ENCODE measurements at places on chromosomes 5 and 9.
A peak's percentile ranks its signal among the peaks of the same experiment; 100 is the strongest.

DNA sequence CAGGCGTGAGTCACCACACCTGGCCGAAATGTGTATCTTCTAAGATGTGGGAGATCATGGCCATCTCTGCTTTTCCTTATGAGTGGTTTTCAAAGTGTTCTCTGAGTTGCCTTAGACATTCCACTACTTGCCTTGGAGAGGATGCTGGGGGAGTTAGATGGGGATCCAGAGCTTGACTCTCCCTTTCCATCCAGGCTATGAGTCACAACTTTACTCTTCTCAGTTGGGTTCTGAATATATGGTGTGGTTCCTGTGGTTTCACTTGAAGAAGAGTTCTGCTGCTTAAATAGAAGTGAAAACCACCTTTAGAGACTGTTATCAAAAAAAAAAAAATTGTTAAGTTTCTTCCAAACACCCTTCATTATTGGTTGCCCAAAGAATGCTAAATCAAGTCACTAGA lies 217.6 kb downstream of the ZNF608 start:
- DNase-seq: no peak

DNA sequence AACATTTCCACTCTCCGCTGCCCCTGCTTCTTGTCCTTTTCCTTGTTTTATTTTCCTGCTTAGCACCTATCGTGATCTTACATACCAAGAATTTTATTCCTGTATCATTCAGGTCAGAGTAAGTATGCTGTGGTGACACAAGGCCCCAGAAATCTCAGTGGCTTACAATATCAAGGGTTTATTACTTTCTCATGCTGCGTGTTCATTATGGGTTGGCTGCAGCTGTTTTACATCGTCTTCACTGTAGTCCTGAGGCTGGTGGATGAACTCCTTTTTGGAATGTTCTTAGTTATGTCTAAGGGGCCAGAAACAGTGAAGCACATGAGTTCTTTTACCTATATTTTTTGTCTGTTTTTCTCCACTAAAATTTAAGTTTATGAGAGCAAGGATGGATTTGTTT lies 51.2 kb downstream of the FCHO2 start:
- no peak for DNase-seq

GRCh38 chr5:82408033-82408432 lies 129.9 kb upstream of the RPS23 start:
- no peak for DNase-seq

DNA sequence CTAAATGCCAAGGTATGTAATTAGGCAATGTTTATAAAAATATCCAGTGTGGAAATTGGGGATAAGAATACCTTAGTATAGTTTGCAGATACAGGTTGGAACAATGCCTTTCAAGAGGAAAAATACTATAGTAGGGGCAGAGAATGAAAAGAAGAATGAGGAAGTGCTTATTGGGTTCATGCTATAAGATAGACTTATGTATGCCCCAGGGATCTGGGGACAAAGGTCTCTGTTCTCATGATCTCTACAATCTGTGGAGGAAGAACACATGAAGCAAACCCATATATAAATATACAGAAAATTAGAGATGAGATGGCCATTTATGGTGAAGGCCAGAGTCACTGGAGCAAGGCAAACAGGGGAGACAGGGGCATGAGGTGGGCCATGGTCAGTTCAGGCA lies 106.5 kb upstream of the DAB2 start:
- no peak for DNase-seq

DNA sequence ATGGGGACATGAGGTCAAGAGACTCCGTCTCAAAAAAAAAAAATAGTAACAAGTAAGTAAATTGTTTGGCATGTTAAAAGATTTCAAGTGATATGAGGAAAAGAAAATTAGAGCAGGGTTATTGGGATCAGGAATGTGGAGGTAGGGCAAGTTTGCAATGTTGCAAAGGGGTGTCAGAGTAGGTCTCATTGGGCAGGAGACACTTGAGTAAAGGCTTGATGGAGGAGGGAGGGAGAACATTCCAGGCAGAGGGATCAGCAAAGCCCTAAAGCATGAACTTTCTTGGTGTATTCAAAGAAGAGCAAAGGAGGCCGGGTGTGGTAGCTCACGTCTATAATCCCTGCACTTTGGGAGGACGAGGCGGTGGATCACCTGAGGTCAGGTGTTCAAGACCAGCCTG lies 87.1 kb upstream of the HAND1 start:
- no peak for DNase-seq

DNA sequence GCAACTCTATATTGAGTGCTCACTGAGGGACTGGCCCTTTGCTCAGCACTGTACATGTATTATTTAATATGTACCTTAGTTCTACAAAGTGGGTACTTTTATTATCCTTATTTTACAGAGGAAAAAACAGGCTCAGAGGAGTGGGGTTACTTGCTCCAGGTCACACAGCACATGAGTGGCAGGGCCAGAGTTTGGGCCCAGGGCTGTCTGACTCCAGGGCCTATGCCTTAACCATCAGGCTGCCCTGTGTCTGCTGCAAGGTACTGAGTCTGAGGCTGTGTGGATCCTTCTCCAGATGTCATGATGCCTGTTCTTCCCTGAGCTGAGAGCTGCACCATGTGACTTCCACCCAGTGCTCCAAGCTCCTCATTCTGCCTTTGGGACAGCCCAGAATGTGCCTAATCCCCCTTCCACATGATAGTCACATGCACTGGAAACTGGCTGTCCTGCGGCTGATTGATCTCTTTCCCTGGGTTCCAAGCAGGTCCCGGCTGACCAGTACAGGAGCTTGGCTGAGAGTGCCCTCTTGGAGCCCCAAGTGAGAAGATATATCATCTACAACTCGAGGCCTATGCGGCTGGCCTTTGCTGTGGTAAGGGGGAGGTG lies 15.4 kb downstream of the TMEM268 start:
- no peak for DNase-seq

DNA sequence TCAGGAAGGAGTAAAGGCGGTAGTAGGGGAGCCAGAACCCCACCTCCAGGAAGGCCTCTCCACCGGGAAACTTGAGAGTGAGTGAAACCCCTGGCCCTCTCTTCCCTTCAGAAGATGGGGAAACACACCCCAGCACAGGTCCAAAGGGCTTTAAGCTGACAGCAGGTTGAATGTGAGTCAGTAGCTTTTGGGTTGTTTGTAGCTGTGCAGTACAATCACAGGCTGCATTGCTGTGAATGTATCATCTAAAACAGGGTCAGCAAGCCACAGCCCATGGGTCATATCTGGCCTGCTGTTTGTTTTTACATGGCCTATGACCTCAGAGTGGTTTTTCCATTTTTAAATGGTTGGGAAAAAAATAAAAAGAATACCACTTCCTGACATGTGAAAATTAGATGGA lies 10.0 kb downstream of the OTULINL start:
- no peak for DNase-seq

DNA sequence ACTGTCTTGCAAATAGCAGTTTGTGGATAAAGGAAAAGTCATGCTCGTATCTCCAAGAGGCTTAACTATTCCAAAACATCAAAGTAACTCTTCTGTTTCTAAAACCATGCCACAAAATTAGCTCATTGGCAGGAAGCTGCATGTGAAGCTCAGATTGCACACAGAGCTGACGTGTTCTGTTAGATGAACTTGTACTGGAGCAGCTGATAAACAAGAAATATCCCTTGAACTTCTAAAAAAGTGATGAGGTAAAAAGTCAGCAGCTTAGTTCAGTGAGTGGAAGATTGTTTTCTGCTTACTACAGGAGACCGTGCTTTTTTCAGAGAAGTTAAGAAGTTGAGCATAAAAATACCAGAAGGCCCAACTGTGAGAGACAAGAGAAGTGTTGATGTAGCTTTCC lies 113.2 kb downstream of the SLC12A2 start:
- peak; percentile 25 for DNase-seq

GRCh38 chr9:106405871-106406435 lies 457.0 kb upstream of the ZNF462 start:
- no peak for DNase-seq

DNA sequence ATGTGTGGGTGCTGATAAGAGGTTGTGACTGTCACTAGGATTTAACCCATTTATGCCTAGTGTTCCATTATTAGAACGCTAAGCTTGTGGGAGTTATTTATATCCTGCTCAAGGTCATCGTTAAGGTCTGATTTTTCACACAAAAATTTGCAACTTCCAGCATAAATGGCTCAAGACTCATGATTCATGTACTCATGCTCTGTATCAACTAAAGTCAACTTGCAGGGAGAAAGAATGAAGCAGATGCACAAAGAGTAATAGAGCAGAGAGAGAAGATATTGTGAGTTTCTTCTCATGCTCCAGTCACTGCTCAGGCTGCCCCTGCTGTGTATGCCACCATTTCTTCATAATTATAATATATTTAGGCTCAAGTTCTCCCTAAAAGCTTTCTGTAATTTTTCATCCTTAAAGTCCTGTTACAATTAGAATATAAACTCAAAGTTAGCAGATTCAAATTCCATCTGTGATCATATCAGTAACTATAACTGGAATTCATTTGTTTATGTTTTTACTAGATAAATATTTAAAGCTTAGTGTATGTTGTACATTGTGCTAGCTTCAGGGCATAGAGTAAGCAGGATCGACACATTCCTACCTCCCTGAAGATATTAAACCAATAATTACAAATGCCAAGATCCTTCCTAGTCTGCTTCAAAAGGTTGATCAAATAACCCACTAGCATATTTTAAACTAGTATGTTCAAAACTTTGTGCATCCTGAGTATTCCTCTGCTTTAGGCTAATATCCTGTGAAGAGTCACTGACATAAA lies 136.7 kb downstream of the NUDT12 start:
- DNase-seq: no peak

- no peak for DNase-seq
These were observed 363.9 kb upstream of the SEMA6A start for GRCh38 chr5:116938488-116938887.

DNA sequence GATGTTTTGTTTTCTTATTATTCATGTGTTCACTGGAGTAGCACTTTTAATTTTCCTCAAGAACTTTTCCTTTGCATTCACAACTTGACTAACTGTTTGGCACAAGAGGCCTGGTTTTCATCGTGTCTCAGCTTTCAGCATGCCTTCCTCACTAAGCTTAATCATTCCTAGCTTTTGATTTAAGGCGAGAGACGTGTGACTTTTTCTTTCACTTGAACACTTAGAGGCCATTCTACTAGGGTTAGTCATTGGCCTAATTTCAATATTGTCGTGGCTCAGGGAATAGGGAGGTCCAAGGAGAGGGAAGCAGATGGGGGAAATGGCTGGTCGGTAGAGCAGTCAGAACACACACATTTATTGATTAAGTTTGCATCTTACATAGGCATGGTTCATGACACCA lies 94.0 kb downstream of the ZNF462 start:
- no peak for DNase-seq

DNA sequence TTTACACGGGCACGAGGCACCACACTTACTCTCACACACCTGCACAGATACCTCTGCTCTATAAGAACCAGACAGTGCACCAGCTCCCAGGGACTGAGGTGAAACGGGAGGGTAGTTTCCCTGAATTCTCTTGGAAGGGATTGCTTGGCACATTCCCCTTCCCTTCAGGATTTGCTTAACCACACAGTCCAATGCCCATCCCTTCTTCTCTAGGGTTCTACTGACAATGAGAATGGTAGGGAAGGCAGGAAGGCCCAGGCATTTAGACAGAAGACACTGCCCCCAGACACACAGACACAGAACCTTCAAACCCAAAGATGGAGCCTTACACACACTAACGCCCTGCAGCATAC lies 704 bp upstream of the LHX6 start:
- no peak for DNase-seq

GRCh38 chr5:168420461-168420860 lies 65.8 kb upstream of the RARS1 start:
- no peak for DNase-seq

GRCh38 chr5:172765766-172766286 lies 5.2 kb downstream of the DUSP1 start:
- peak; percentile 88 for DNase-seq

- no peak for DNase-seq
These were observed 56.7 kb upstream of the CTNNA1 start for GRCh38 chr5:138696501-138696900.

DNA sequence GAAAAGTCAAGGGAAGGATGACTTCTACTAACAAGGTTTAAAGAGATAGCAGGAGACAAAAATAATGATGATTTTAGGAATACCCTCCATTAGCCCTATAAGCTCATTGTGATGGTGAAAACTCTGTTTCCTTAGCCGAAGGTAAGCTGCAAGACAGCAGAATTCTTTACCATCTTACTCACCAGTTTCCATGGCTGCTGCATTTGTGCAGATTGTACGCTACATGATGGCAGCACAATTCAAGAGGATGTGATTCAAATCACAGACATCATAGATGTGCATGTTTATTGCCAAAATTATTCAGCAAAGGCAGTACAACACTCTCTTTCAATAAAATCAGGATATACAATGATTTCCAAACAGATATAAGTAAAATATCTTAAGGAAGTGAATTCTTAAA lies 175.6 kb downstream of the SPATA31D1 start:
- DNase-seq: no peak

GRCh38 chr9:127224883-127225739 lies 39.5 kb upstream of the GARNL3 start:
- DNase-seq: peak; percentile 93

DNA sequence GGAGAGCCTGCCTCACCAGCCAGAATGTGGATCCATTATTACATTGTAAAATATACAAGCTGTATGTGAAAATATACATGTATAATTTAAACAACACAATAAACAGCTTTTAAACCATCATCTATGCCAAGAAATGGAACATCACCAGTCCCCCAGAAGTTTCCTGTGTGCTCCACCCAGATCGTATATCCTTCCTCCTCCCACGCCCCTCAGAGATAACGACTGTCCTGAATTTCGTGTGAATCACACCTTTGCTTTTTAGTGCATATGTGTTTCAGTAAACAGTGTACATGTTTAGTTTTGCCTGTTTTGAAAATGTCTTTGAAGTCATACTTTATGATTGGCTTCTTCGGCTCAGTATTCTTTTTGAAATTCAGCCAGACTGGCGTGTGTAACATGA lies 134.6 kb upstream of the MYO10 start:
- no peak for DNase-seq

- DNase-seq: no peak
These were observed 32.9 kb upstream of the PDE8B start for GRCh38 chr5:77177576-77177975.

DNA sequence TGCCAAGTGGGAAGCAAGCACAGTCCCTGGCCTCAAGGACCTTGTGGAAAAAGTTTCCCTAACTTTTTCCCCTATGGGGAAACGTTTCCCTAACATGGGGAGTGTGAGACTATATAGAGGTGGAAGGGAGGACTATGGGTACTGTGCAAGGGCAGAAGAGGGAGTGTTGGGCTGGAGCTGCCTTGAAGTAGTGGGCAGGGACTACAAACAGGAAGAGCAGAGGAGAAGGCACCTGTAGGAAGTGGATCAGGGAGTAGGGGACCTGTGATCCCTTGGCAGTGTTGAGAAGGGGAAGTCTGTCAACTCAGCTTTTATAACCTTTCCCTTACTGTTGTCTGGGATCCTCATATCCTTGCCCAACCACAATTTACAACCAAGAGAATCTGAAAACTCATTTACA lies 1.4 kb downstream of the CMYA5 start:
- no peak for DNase-seq

GRCh38 chr5:163505049-163505367 lies 411 bp upstream of the MAT2B start:
- DNase-seq: no peak

- peak; percentile 39 for DNase-seq
These were observed 16.4 kb downstream of the TENT4A start for GRCh38 chr5:6729386-6730310.
